Ovary (tissue), 10 donors: ENCODE measurements at places on chromosomes 2 and 18. TPM values are rescaled to one million over a fixed set of nuclear protein-coding genes. Genes with fewer than 3 reads are reported as not detected.

DNA sequence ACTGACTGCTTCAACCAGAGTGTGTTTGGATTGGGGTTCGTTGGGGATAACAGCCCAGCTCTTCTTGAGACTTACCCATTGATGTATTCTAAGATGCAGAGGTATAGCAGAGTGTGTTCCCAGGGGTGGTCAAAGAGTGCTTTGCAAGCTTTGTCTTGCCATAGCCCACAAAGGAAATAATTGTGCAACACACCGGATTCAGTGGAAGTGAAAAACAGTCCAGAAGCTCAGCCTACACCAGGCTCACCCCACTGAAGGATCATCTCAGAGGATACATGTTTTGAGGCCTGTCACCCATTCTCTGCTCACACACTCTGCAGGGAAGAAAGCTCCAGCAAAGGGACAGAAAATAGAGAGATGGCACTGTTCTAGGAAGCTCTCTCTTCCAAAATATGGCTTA, 9.6 kb downstream of the CACNB4 start:
- DNase-seq: no peak
- H3K27me3 ChIP-seq: no peaks in the 10 kb centered on the region
- H3K4me1 ChIP-seq: no peaks in the 10 kb centered on the region
- no peak overlapping the region for H3K27ac ChIP-seq
- H3K36me3 ChIP-seq: no peaks in the 10 kb centered on the region

DNA sequence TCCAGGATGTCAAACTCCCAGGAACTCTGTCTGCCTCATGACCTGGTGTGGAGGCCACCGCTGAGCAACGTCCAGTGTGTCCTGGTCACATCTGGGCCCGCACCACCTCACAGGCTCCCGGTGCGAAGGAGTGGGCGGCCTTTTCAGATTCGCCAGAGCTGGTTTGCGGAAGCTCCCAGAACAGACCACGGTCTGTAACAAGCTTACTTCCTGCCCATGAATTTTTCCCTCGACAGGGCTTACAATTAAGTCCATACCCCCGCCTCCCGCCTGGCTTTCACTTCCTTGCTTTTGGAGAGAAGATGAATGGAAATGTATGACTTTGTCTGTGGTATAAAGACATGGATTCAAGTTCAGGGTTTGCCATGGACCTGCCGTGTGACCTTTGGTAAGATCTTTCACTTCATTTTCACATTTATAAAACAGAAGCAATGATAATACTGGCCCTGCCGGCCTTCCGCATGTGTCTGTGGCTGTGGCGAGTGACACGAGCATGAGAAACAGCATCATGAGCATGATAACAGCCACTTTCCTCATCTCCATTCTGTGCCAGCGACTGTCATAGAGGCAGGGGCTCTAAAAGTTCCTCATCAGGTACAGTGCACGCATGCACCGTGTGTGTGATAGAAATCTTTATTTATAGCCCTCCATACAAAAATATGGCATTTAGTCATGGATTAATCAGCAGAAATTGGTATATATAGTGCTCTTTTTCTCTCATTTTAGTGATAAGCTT, 31.0 kb upstream of the KCNF1 start:
- H3K27me3 ChIP-seq: no peaks in the 10 kb centered on the region
- no peak overlapping the region for H3K4me3 ChIP-seq
- peaks cover 12% of the 10 kb centered on the region for H3K4me1 ChIP-seq
- H3K36me3 ChIP-seq: no peaks in the 10 kb centered on the region
- H3K27ac ChIP-seq: no peak overlapping the region

DNA sequence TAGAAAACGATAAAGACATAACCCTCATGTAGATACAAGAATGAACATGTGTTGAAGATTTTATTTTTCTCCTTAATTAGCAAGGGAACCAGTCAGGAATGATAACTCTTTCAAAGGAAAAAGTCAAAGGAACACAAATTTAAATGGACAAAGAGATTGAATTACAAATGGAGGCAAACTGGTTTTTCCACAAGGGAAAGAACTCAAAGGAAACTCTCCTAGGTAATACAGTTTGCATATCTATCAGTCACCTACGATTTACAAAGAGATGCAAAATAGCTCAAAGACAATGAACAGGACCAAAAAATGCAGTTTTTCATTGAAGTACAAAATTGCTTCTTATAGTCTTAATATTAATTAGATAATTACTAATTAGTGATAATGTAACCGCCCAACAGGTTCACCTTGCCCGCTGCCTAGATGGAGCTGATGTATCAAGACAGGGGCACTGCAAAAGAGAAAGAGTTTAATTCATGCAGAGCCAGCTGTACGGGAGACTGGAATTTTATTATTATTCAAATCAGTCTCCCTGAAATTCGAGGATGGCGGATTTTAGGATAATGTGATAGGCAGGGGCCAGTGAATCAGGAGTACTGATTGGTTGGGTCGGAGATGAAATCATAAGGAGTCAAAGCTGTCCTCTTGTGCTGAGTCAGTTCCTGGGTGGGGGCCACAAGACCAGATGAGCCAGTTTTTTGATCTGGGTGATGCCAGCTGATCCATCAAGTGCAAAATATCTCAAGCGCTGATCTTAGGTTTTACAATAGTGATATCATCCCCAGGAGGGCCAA, 151.0 kb downstream of the TMEM17 start:
- no peaks in the 10 kb centered on the region for H3K36me3 ChIP-seq
- no peak for DNase-seq
- no peaks in the 10 kb centered on the region for H3K27me3 ChIP-seq
- no peak overlapping the region for H3K4me3 ChIP-seq

- no peaks in the 10 kb centered on the region for H3K27me3 ChIP-seq
- H3K36me3 ChIP-seq: no peaks in the 10 kb centered on the region
- no peak overlapping the region for H3K27ac ChIP-seq
- H3K4me1 ChIP-seq: no peaks in the 10 kb centered on the region
- DNase-seq: peak; percentile 22
Observed at GRCh38 chr2:11175293-11175795, 20.1 kb downstream of the SLC66A3 start.

Gene POTEJ
- total RNA-seq: 0.11 TPM

- DNase-seq: no peak
- no peaks in the 10 kb centered on the region for H3K4me1 ChIP-seq
- H3K36me3 ChIP-seq: no peaks in the 10 kb centered on the region
- H3K27ac ChIP-seq: no peak overlapping the region
- no peaks in the 10 kb centered on the region for H3K27me3 ChIP-seq
Observed at GRCh38 chr2:17166506-17166905, 351.7 kb downstream of the RAD51AP2 start.

Gene USP34
- total RNA-seq: 116 TPM

GRCh38 chr2:26610504-26611335, 30.4 kb downstream of the CIB4 start:
- no peaks in the 10 kb centered on the region for H3K36me3 ChIP-seq
- no peak overlapping the region for H3K27ac ChIP-seq
- H3K27me3 ChIP-seq: no peaks in the 10 kb centered on the region
- H3K4me1 ChIP-seq: peaks cover 14% of the 10 kb centered on the region
- DNase-seq: no peak

Gene STK17B
- 3.0 TPM for total RNA-seq

Gene TNFAIP6
- 0.23 TPM for total RNA-seq

DNA sequence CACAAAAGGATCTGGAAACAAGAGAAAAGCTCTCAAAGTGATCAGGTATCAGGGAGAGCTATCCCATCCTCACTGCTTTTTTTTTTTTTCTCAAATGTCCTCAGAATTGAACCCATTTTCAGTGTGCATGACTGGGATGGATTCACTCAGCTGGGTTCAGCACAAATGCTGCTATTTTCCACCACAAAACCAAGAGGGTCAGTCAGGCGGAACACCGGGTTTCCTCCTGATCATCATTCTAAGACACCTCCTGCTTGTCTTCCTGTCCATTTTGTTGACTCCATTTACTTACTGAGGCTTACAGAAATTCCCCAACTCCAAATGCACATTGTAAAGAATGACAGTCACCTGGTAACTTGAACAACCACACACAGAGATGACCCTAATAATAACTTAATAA, 39.9 kb downstream of the CYRIA start:
- no peak for DNase-seq
- H3K36me3 ChIP-seq: no peaks in the 10 kb centered on the region
- H3K27me3 ChIP-seq: no peaks in the 10 kb centered on the region

Gene SPTBN1
- total RNA-seq: 224 TPM

- H3K27me3 ChIP-seq: no peaks in the 10 kb centered on the region
- DNase-seq: no peak
- H3K4me1 ChIP-seq: no peaks in the 10 kb centered on the region
- H3K27ac ChIP-seq: no peak overlapping the region
- H3K36me3 ChIP-seq: no peaks in the 10 kb centered on the region
Observed at GRCh38 chr2:141048951-141049350, 1081.9 kb downstream of the LRP1B start.

DNA sequence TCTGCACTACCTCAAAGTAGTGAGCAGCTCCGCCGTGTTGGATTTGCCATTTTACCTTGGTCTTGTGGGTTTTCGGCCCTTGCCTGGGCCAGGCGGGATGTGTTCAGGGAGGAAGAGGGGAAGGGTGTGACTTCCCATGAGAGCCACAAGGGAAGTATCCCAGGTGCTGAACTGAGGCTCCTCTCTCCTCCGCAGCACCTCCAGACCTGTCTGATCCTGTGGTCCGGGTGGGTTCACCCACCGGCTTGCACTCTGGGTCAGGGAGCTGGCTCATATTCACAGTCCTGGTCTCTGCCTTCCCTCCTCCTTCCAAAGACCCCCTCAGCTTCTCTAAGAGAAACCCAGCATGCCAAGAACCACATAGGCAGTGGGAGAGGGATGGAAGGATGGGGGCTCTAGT, 235.8 kb downstream of the SEPTIN10 start:
- no peak overlapping the region for H3K4me3 ChIP-seq
- no peaks in the 10 kb centered on the region for H3K36me3 ChIP-seq
- H3K27me3 ChIP-seq: no peaks in the 10 kb centered on the region
- no peak overlapping the region for H3K27ac ChIP-seq
- H3K4me1 ChIP-seq: peaks cover 1% of the 10 kb centered on the region
- no peak for DNase-seq

Gene ALPG
- not detected for total RNA-seq

Gene IMP4
- 54.4 TPM for total RNA-seq

DNA sequence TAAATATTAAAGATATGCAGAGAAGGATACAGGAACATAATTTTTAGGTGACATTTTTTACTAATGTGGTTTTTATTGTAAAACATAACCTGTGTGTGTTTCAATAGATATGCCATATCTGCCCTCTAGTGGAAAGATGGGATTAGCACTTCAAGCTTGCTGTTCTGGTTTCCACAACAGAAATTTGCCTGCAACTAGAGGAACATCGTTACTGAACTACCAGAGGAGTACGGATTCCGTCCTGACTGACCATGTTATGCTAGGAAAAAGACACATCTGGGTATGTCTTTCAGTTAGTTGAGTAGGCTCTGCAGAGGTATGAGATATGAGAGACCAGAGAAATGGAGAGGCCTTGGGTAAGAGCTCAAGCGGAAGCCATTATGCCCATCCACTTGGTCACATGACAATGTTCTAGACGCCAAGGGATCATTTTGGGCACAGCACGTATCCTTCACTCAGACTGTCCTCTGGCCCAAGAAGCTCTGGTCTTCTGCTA, 104.9 kb downstream of the MBD2 start:
- H3K4me3 ChIP-seq: no peak overlapping the region
- H3K27ac ChIP-seq: no peak overlapping the region
- no peak for DNase-seq
- H3K36me3 ChIP-seq: no peaks in the 10 kb centered on the region
- peaks cover 2% of the 10 kb centered on the region for H3K4me1 ChIP-seq
